PC-9 (cell line): ENCODE measurements at places on chromosomes 4 and X. TPM values are rescaled to one million over a fixed set of nuclear protein-coding genes. Genes with fewer than 3 reads are reported as not detected.

DMRTC1 gene
- not detected in 2 replicates for total RNA-seq

DNA sequence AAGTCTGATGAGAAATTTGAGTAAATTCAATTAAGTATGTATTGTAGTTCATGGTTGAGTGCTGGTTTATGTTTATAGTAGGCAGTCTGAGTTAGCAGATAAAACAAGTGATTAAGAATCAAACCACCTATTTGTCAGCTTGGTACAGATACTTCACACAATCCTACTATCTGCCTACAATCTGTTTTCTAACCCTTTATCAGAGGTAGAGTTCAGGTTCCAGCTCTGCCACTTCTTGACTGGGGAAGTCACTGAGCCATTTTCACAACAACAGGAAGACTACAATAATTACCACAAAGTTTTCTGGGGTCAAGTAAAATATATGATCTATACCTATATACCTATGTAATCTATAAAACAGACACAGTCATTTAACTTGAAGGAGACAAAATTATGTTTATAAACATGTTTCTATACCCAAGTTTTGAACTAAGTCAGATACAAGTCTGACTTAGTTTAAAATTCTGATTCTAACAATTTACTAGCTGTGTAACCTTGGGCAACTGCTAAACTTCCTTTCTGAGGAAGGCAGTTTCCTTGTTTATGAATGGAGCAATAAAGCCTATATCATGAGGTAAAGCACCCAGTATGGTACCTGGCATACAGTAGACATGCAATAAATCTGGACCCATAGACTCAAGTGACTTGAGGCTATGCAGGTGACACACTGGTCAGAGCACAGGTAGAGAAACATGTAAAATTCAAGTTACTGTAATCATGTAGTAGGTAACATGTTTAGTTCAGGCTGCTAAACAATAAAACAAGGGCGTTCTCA, 37.2 kb upstream of the BDH2 start:
- peak overlapping the region; percentile 53 for H3K27ac ChIP-seq
- peaks cover 20% of the 10 kb centered on the region for H3K4me1 ChIP-seq
- no peaks in the 10 kb centered on the region for H3K27me3 ChIP-seq

LEF1 gene
- 2.8 and 3.4 TPM in 2 replicates for total RNA-seq

DNA sequence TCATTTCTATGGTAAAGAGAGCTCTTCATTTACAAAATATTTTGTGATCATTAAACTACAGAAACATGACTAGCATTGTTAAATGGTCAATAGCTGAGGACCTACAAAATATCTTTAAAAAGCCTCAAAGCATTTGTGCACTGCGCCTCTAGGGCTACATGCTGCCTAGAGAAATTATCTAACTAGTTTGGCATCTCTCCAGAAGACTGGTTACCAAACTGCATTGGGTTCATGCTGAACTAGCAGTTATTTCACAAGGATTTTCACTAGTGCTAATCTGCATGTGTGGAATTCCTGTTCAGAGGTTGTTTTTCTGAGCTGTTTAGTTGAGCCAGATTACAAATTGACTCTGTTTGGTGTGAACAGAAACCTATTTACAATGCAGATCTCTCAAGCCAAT, 58.5 kb upstream of the PITX2 start:
- no peak overlapping the region for H3K27ac ChIP-seq
- no peak for DNase-seq
- H3K36me3 ChIP-seq, result no peaks in the 10 kb centered on the region
- H3K4me1 ChIP-seq, result no peaks in the 10 kb centered on the region
- no peaks in the 10 kb centered on the region for H3K27me3 ChIP-seq
- no peak overlapping the region for H3K4me3 ChIP-seq

TRO gene
- total RNA-seq, result not detected in 2 replicates

GRCh38 chrX:3598046-3598605, 115.3 kb downstream of the PRKX start:
- no peak for DNase-seq
- H3K36me3 ChIP-seq, result no peaks in the 10 kb centered on the region
- no peak overlapping the region for H3K27ac ChIP-seq
- H3K4me3 ChIP-seq, result no peak overlapping the region
- H3K27me3 ChIP-seq, result no peaks in the 10 kb centered on the region; the same call in 1 of the 2 replicates

DNA sequence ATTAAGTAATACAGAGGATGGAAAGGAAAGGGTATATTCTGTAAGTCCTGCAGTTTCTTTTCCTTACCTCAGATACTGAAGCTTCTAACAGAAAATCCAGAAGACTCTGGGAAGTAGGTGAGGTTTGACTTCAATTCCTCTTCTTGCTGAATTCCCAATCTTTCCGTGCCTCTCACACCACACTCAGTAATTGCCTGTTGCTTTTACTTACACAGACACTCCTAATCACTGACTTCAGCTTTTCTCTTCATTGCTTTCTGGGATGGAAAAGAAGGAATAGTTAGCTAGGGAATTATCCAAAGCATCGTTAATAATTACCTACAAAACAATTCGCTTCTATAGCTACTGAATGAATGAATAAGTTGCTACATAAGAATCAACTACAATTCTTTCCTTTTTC, 163.6 kb downstream of the FBXO8 start:
- DNase-seq, result no peak
- H3K4me1 ChIP-seq, result no peaks in the 10 kb centered on the region
- H3K27me3 ChIP-seq, result no peaks in the 10 kb centered on the region
- no peak overlapping the region for H3K27ac ChIP-seq
- no peaks in the 10 kb centered on the region for H3K36me3 ChIP-seq

- no peak for DNase-seq
- no peak overlapping the region for H3K4me3 ChIP-seq
- no peaks in the 10 kb centered on the region for H3K27me3 ChIP-seq
- no peaks in the 10 kb centered on the region for H3K4me1 ChIP-seq
- no peak overlapping the region for H3K27ac ChIP-seq
- no peaks in the 10 kb centered on the region for H3K36me3 ChIP-seq
Observed at GRCh38 chr4:35604724-35605123, 639.6 kb downstream of the ARAP2 start.

GRCh38 chr4:143382596-143382995, 45.9 kb downstream of the GAB1 start:
- DNase-seq, result no peak
- H3K27ac ChIP-seq, result no peak overlapping the region
- no peaks in the 10 kb centered on the region for H3K4me1 ChIP-seq
- no peak overlapping the region for H3K4me3 ChIP-seq
- H3K36me3 ChIP-seq, result no peaks in the 10 kb centered on the region

- no peak for DNase-seq
- H3K4me1 ChIP-seq, result peaks cover 35% of the 10 kb centered on the region
- no peaks in the 10 kb centered on the region for H3K27me3 ChIP-seq
- no peak overlapping the region for H3K27ac ChIP-seq
- no peak overlapping the region for H3K4me3 ChIP-seq
Observed at GRCh38 chr4:38279650-38280322, 319.6 kb downstream of the PTTG2 start.

- H3K27ac ChIP-seq, result no peak overlapping the region
- H3K27me3 ChIP-seq, result no peaks in the 10 kb centered on the region
- H3K36me3 ChIP-seq, result no peaks in the 10 kb centered on the region
- H3K4me3 ChIP-seq, result no peak overlapping the region
- H3K4me1 ChIP-seq, result no peaks in the 10 kb centered on the region
- DNase-seq, result peak; percentile 51
Observed at GRCh38 chrX:43958529-43958928, 14.7 kb downstream of the NDP start.

GRCh38 chrX:131146702-131147101, 88.6 kb downstream of the ARHGAP36 start:
- H3K4me3 ChIP-seq, result no peak overlapping the region
- H3K27me3 ChIP-seq, result no peaks in the 10 kb centered on the region
- H3K4me1 ChIP-seq, result no peaks in the 10 kb centered on the region
- no peaks in the 10 kb centered on the region for H3K36me3 ChIP-seq

- no peak for DNase-seq
- H3K27me3 ChIP-seq, result no peaks in the 10 kb centered on the region
- H3K4me1 ChIP-seq, result no peaks in the 10 kb centered on the region; the same call in 1 of the 2 replicates
- H3K27ac ChIP-seq, result no peak overlapping the region
- H3K36me3 ChIP-seq, result no peaks in the 10 kb centered on the region
- no peak overlapping the region for H3K4me3 ChIP-seq
Observed at GRCh38 chr4:26145212-26145611, 175.6 kb upstream of the RBPJ start.

GRCh38 chr4:165060938-165061337, 7.3 kb downstream of the TRIM75 start:
- H3K27me3 ChIP-seq, result no peaks in the 10 kb centered on the region
- no peak overlapping the region for H3K4me3 ChIP-seq
- no peak for DNase-seq
- no peaks in the 10 kb centered on the region for H3K4me1 ChIP-seq

- no peak overlapping the region for H3K27ac ChIP-seq
- H3K27me3 ChIP-seq, result no peaks in the 10 kb centered on the region
- no peaks in the 10 kb centered on the region for H3K36me3 ChIP-seq
- no peaks in the 10 kb centered on the region for H3K4me1 ChIP-seq
Observed at GRCh38 chr4:15550491-15550890, 80.8 kb downstream of the CC2D2A start.

CFAP47 gene
- not detected in 2 replicates for total RNA-seq

GRCh38 chr4:145939441-145939750, 773 bp upstream of the ZNF827 start:
- H3K27ac ChIP-seq, result peak overlapping the region; percentile 80
- no peak for DNase-seq
- no peaks in the 10 kb centered on the region for H3K27me3 ChIP-seq
- peaks cover 22% of the 10 kb centered on the region for H3K4me1 ChIP-seq
- H3K4me3 ChIP-seq, result peak overlapping the region; percentile 84; the same call in 1 of the 2 replicates
- H3K36me3 ChIP-seq, result no peaks in the 10 kb centered on the region

DNA sequence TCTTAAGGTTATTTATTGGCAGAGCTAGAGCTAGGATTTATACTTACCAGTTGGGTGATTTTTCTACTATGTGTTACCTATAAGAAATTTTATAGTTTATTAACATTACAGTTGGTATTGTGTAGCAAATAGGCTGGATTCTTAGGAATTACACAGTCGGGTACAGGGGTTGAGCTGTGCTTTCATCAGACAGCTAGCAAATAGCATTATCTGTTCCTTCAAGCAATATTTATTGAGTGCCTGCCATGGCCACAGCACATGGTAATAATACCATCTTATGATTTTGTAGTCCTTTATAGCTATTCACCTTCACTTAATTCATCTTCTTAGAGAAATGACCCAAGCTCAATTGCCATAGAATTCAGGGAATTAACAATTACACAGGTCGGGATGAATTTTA, 109.4 kb upstream of the PACRGL start:
- DNase-seq, result no peak
- H3K4me1 ChIP-seq, result no peaks in the 10 kb centered on the region
- H3K4me3 ChIP-seq, result no peak overlapping the region
- no peak overlapping the region for H3K27ac ChIP-seq
- no peaks in the 10 kb centered on the region for H3K27me3 ChIP-seq

- no peaks in the 10 kb centered on the region for H3K4me1 ChIP-seq
- no peak overlapping the region for H3K27ac ChIP-seq
- DNase-seq, result no peak
- H3K27me3 ChIP-seq, result no peaks in the 10 kb centered on the region
- no peak overlapping the region for H3K4me3 ChIP-seq
Observed at GRCh38 chr4:151908201-151908600, 147.4 kb upstream of the GATB start.

GRCh38 chrX:13894888-13895565, 78.1 kb upstream of the GPM6B start:
- no peaks in the 10 kb centered on the region for H3K4me1 ChIP-seq
- no peaks in the 10 kb centered on the region for H3K36me3 ChIP-seq
- no peak for DNase-seq
- H3K27ac ChIP-seq, result no peak overlapping the region

SPANXN3 gene
- total RNA-seq, result not detected in 2 replicates
